ENCODE measurements at places on chromosomes 2 and 18. TPM values are rescaled to one million over a fixed set of nuclear protein-coding genes. Genes with fewer than 3 reads are reported as not detected.

The HOXD4 gene
- total RNA-seq: 1.5 TPM

The PARD6G gene
- 11.6 TPM for total RNA-seq

The DSG3 gene
- 32.3 TPM for total RNA-seq

The ZSWIM2 gene
- not detected for total RNA-seq

The TRIM54 gene
- total RNA-seq: 40.5 TPM

DNA sequence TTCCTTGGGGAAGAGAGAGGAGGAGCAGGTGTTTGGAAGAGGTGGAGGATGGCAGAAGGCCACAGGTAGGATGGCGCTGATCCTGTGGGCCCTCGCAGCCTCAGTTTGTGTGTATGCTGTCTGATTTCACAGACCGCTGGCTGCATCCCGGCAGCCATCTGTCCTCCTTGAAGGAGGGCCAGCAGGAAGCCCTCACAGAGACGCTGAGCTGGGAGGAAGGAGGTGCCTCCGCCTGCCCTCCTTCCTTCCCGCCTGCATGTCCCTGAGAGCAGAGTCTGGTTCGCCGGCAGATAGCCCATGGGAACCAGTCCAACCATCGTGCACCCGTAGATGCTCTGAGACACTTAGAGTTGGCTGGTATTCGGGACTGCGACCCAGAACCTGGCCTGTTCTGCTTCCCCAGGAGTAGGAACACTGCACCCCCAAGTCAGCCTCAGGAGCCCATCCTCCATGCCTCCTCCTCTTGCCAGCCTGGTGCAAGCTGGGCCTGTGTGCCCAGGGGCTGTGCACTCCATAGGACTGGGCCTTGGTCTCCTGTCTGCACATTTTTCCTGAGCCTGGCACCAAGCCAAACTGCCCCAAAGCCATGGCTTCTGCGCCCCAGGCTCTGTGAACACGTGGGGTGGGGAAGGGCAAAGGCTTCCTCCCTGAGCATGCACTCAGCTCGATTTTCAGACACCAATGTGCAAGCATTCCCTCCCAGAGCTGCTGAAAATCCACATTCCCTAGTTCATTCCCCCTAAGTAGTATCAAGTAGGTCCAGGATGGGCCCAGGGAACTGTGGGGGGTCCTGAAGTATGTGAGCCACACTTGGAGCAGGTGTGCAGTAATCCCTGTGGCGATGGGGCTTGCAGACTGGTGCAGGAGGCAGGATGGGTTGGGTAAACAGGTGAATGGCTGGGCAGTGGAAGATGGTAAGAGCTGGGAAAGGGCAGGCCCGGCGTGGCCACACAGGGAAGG, 115.6 kb downstream of the SEPTIN10 start:
- no peak for DNase-seq

DNA sequence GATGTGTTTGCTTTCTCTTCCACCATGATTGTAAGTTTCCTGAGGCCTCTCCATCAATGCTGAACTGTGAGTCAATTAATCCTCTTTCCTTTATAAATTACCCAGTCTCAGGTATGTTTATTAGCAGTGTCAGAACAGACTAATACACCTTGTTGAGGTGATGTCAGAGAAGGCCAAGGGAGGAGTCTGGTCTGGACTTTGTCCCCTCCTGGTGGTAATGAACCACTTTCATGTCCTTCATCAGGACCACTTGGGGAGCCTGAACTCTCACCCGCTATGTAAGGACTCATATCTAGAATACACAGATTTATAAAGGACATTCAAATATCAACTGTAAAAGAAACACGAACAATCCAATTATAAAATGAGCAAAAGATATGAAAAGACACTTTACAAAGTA, 2.9 kb upstream of the CTAGE1 start:
- no peak for DNase-seq

The DNAJC5G gene
- total RNA-seq: not detected

- DNase-seq: peak; percentile 59
Measured at GRCh38 chr2:68908392-68908970, 37.3 kb upstream of the BMP10 start.

GRCh38 chr18:25650201-25650941, 298.4 kb upstream of the ZNF521 start:
- peak; percentile 31 for DNase-seq

- no peak for DNase-seq
Measured at GRCh38 chr2:71814885-71815284, 332.8 kb downstream of the CYP26B1 start.

DNA sequence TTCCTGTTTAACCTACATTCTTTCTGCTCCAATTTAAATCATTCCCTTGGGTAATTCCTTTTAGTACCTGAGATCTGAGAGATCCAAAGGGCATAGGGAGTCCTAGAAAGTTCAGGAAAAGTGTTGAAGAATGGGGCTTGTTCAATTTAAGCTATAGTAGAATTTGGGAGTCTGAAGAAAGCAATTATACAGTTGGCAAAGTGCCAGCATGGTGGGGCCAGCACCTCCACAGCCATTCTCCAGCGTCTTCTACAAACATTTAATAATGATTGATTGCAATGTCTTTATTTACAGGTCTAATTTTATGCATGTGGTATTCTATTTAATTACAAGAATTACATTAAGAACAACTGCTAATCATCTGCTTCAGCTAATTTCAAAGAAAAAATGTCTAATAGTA, 957.7 kb upstream of the GYPC start:
- no peak for DNase-seq

The FLACC1 gene
- total RNA-seq: 0.72 TPM

DNA sequence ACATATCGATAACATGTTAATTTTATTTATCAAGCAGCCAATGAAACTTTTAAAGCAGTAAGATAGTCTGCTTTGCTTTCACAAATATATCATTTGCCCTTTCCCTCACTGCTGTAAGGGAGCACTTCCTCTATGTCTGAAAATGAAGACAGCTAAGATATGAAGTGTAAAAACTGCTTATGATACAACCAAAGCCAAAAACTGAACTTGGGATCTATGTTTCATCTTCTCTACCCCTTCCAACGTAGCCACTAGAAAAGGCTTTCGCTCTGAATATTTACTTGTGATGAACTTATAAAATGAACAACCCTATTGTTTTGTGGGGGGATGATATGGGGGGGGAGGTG, 140.3 kb downstream of the TCF4 start:
- no peak for DNase-seq

The MSGN1 gene
- total RNA-seq: not detected

The PLGLB2 gene
- total RNA-seq: 2.6 TPM

The MAPK4 gene
- 5.2 TPM for total RNA-seq

DNA sequence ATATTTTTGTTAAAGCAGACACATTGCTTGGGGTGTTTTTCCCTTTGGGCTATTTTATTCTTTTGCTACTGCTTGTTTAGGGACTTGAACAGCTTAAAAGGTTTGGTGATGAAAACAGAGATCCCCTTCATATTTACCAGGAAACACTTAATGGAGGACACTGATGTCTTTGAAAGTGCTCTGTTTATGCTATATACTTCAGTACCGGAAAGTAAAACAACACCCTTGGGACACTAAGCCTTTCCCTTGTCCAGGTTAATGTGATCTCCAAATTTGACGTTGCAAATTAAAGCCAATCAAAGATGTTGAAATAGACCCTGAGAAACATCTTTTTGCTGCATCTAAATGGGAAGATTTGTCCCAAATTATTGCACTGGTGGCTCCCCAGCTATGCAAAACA, 564.6 kb upstream of the PKDCC start:
- DNase-seq: no peak

DNA sequence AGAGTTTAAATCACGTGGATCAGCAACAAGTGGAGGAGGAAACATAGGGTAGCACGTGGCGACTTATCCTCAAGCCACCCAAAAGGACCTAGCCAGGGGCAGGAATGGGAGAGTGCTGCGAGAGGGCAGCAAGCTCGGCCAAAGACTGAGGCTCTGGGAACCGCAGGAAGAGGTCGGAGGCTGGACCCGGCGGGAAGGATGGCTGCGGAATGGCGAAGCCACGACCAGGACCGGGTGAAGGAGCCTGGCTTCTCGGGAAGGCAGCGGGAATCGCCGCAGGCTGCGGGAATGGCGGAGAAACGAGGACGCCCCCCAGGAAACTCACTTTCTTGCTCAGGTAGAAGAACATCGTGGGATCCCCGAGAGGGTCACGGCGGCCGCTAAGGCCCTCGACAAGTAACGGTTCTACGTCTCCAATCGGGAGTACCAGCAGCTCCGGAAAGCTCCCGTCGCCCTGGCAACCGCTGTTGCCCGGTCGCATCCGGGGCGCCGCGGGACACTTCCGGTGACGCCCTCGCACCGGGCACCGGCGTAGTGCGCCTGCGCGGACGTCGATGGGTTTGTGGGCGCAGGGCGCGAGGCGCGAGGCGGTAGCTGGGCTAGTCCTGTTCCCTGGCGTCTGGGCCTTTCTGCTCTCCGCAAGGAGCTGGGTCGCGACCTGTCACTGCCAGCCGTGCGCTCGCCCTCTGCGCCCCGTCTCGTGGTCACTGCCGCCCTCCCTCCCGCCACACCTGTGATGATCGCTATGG, at the start of gene WDR35:
TSS of gene WDR35 (minus strand) at position 439 of the 749 bp plus-strand sequence. CDS start at position 349, 90 bp downstream.
- DNase-seq: peak; percentile 95

DNA sequence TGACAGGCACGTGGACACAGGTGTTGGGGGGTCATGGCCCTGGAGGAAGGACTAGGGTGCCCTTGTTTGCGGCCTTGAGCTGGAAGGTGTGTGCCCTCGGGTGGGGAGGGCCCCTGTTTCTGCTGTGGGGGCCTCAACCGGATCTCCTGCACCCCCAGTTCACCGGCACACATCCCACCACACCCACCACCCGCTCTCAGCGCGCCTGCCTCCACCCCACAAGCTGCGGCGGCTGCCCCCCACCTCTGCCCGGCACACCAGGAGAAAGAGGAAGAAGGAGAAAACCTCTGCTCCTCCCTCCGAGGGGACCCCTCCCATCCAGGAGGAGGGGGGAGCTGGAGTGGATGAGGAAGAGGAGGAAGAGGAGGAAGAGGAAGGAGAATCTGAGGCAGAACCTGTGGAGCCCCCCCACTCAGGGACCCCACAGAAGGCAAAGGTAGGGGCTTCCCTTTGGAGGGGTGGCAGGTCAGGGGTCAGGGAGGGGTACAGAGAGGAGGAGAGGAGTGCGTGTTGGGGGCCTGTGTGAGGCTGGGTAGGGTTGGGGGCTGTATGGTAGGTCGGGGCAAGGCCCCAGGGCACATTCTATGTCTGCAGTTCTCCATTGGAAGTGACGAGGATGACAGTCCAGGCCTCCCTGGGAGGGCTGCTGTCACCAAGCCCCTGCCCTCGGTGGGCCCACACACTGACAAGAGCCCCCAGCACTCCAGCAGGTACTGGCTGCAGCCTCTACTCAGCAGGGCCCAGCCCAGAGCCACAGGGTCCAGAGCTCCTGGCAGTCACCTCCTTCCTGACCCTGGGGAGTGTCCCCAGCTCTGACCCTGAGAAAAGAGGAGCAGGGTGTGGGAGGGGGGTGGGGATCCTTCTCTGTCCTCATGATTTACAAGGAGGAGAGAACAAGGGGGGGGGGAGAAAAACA, 1.8 kb downstream of the SLC4A3 start:
- no peak for DNase-seq

The ATOH8 gene
- 15.7 TPM for total RNA-seq

DNA sequence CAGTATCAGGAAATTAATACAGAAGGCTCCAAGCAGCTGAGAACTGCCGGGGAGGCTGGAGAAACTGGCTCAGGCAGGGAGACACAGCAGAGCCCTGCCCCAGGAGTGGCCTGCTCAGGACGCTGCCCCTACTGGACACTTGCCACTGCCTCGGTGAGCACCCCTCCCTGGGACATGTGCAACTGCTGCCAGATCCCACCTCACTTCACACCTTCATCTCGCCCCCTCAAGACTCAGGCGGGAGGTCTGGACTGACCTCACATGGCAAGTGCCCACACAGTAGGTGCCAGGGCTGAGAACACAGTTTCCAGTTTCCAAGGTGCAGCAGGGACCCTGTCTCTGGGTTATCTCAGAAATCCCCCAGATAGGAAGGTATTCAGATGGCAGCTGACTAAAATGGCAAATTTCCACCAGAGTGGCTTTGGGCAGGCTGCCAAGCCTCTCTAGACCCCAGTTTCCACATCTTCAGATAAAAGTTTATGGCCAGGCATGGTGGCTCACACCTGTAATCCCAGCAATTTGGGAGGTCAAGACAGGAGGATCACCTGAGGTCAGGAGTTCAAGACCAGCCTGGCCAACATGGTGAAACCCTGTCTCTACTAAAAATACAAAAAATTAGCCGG, 33.7 kb upstream of the LBH start:
- no peak for DNase-seq

- DNase-seq: peak; percentile 79
Measured at GRCh38 chr2:160429248-160430000, 64.2 kb downstream of the RBMS1 start.

Data from tongue (tissue), 3 donors.